ENCODE measurements at places on chromosomes 12 and 14. TPM values are rescaled to one million over a fixed set of nuclear protein-coding genes. Genes with fewer than 3 reads are reported as not detected.

ANKS1B gene
- 47.0 TPM for total RNA-seq

GRCh38 chr12:64670919-64671639 lies 60.8 kb downstream of the RASSF3 start:
- peak; percentile 68 for DNase-seq

DNA sequence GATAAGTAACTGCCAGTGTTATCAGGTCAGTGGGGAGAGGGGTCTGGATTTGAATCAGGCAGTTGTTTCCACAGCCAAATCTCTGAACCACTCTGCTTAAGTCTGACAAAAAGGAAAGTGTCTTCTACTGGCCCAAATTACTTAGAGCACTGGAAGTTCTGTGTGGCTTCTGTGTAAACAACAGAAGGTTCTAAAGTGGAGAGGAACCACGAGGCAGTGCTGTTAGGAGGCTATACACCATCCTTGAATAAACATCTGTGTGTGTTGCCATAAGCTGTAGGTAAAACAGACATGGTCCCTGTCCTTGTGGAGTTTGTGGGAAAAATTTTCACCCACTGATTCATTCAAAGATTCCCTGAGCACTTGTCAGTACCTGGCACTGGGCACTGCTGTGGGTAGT lies 50.0 kb downstream of the GALNT4 start:
- no peak for DNase-seq

DNA sequence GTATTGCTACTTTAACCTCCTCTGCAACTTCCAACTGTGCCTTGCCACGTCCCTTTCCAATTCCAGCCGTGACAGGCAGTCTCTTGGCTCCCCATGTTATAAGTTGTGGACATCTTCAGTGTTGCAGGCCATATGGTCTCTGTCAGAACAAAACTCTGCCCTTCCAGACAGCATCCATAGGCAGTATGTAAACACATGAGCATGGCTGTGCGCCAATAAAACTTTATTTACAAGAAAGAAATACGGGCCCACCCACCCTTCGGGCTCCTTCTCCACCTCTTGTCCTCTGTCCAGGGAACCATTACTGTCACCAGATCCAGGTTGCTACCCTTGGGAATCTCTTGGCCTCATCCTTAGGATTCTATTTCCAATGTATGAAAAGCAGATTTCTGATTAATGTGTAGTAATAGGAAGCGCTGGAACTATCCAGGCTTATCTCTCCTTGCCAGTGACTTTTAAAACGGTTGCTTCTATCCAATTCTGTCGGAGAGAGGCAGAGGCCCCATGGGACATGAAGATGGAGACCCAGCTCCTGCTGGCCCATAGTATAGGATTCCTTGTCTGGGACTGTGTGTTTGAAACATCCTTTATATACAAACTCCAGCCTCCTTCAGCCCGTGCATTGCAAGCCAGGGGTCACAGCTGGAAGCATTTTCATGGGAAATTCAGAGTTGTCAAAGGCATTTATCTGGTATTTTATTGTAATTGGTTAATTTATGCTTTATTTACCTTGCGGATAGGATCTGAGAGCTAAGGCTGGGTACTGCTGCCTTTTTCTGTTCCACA lies 114.4 kb downstream of the ZNF664 start:
- DNase-seq: no peak

DNA sequence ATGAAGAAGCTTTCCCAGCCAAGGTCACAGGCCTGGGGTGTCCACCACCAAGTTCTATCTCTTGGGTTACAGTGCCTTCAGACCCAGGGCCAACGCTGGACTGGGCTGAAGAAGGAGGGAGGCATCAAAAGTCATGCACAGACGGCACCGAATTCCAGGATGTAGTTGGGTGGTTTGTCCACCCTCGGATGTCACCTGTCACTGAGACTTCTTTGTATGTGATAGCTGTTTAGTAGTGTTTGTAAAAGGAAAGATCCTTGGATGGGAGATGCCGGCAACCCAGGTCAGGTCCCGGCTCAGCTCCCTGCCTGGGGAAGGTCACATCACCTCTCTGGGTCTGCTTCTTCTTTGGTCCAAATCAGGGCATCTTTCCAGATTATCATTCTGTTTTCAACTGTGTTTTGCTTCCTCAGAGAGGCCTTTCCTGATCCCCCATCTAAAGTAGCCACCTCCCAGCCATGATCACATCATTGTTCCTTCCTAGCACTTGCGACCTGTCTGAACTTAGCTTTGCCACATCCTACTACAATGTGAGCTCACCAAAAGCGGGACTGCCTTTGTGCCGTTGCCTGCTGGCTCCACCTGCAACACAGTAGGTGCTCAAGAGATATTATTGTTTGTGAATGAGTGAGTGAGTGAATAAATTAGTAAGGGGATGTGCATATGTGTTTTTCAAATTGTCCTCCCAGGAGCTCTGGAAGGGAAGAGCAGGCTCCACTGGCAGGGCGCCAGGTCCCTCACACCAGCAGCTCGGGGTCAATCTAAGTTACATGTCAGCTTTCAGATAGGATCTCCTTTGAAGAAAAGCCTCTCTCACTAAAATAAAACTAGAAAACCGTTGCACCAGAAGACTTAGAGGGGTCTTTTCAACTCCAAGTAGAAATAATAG lies 2.1 kb downstream of the TSPAN11 start:
- no peak for DNase-seq

DNA sequence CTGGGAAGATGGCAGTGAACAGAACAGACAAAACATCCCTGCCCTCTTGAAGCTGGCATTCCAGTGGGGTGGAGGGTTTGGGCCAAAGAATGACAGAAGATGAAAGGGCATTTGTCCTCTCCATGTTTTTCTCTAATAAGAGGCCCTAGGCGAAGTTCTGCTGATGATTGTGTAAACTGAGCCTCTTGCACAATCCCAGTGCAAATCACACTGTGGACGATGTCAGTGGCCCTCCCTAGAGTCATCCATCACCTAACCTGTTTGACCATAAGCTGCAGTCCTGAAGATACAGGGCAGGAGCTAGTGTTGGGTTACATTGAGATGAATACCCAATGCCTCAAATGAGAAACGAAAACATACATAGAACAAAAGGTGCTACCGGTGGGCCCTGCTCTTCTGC lies 622.4 kb upstream of the TBX3 start:
- no peak for DNase-seq

DNA sequence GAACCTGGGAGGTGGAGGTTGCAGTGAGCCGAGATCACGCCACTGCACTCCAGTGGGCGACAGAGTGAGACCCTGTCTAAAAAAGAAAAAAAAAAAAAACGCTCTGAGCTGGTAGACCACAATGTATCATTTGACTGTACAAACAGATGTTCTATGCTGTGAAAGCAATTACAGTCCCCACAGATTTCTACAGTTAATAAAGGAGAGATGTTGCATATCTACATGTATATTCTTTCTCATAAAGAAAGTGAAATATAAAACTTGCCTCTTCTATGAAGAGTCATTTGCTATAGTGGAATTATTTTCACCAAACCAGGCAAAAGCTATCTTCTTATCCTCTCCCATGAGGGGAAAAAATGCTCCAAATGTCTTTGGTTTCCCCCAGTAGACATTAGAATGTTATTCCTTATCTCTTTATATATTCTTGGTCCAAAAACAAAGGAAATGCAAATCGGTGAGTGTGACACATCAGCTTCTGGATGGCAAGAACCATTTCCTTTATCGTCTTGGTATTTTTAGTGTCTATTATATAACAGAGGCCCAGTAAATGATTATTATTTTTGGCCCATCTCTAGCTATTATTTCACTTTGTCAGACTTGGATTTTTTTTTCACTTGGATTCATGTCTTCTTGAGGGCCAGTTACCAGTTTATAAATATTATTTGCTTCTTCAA lies 230.4 kb downstream of the SSPN start:
- peak; percentile 79 for DNase-seq

DNA sequence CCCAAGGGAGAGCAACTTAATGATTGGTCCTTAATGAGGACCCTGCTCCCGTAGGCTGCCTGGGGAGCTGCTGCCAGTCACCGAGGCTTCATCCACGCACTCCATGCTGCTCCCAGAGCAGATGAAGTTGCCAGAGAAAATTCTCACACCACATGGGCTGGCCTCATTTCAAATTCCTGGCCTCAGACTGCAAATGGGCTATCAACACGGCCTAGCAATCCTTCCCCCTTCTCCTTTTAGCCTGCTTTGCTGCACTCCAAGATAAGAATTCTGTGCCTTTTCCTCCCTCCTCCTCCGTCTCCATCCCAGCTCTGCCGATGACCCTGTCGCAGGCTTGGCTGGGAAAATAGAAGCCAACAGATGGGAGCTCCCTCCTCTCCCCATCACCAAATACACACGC lies 10.8 kb upstream of the DGLUCY start:
- DNase-seq: peak; percentile 53

TMEM19 gene
- 36.8 TPM for total RNA-seq

- DNase-seq: no peak
Measured at GRCh38 chr14:68322940-68323620, 469.8 kb downstream of the ZFP36L1 start.

DNA sequence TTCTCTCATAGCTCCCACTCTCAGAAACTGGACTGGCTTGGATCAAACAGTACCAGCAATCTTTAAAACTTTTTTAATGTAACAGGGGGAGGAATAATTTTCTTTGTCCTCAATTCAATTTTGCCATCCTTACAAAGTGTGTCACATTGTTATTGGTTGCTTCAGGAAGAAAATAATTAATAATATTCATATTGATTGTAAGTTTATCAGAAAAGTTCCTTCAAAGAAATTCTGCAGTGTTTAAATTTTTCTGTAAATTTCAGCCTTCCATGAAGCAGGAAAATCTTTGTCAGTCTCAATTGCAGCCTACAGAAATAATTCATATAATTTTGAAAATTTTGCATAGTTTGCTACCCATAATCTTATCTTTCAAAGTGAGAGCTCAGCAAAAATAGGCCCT lies 1119.1 kb upstream of the ATXN7L3B start:
- no peak for DNase-seq

TMBIM6 gene
- total RNA-seq: 564 TPM

IL26 gene
- total RNA-seq: not detected

RNFT2 gene
- total RNA-seq: 2.3 TPM

GLS2 gene
- not detected for total RNA-seq

GRCh38 chr12:118370601-118371000 lies 2.1 kb downstream of the TAOK3 start:
- no peak for DNase-seq

DNA sequence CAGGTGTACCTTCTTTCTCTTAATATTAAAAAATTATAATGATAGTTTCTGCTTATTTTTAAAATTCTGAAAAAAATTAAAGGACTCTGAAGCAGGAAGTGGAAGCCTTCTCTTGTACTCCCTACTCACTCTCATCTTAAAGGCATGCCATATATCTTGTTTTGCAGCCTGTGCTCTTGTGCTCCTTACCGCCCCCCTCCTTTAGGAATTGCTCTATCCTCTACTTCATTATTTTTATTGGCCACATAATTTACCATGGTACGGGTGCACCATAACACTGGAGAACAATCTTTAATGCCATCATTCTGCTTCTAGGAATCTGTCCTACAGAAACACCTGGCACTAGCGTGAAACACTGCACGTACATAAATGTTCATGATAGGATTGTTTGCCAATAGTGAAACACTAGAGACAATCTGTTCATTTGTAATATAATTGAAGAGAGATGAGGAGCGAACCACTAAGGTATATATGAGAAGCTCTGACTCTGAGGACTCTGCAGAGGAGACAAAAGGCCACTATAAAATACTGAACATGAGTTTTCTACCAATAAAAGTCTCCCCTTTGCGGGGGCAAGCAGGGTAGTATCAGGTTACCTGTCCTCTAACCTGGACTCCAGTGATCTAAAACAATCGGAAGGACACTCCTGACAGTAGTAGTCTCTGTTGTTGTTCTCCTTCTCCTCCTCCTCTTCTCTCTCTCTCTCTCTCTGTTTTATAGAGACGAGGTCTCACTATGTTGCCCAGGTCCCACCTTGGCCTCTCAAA lies 6.3 kb upstream of the NYNRIN start:
- DNase-seq: peak; percentile 57

- DNase-seq: no peak
Measured at GRCh38 chr12:23221066-23221465, 596.1 kb downstream of the ETNK1 start.

GRCh38 chr12:53048780-53049401 lies 974 bp upstream of the TNS2 start:
- peak; percentile 73 for DNase-seq
